Panc1 (cell line): ENCODE measurements at places on chromosomes 11 and 22.

DNA sequence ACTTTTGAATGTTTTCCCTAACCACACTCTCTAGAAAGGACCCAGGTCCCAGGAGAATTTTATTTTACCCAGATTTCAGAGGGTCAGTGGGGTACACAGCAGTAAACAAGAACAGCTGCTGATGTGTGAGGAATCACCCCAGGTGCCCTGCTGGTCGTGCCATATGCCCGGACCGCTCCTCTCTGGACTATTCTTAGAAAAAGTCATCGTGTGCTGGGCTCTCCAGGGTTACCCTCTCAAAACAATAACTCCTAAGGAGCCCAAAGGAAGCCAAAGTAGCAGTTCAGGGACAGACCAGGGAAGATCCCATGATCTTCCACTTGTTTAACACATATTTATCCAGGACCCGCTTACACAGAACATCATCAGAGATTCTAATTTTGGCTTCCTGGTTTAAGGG, 29.7 kb downstream of the LRP4 start:
- DNase-seq, result no peak

- DNase-seq, result no peak
Observed at GRCh38 chr11:77172666-77172982, 44.6 kb downstream of the MYO7A start.

DNA sequence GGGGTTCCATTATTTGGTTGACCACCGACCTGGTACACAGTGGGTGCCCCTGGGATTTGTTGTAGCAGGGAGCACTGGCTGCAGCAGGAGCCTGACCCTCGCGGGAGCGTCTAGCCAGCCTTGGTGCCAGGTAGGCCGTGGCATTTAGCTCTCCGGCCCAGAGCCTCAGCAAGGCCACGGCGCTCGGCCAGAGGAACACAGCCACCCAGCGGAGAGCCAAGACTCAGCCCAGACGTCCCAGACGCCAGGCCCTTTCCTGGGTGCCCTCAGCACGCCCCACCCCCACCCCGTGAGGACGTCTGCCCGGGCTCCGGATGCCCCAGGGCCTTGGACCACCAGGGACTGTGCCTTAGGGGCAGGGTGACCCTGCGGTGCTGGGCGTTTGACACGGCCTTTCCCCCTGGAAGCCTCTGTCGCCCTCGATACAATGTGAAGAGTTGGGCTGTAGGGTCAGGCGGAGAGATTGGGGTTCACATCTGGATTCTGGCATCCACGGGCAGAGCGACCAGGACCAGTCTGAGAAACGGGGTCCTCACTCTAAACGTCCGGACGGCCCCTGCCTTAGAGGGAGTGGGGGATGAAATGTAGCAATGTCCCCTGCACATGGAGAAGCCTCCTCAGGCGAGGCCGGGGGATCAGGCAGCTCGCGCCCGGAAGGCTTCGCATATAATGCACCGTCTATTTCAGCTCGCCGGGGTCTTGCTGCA, 99.2 kb upstream of the FGF3 start:
- DNase-seq, result no peak

- DNase-seq, result no peak
Observed at GRCh38 chr11:6362185-6362872, 27.9 kb upstream of the SMPD1 start.

DNA sequence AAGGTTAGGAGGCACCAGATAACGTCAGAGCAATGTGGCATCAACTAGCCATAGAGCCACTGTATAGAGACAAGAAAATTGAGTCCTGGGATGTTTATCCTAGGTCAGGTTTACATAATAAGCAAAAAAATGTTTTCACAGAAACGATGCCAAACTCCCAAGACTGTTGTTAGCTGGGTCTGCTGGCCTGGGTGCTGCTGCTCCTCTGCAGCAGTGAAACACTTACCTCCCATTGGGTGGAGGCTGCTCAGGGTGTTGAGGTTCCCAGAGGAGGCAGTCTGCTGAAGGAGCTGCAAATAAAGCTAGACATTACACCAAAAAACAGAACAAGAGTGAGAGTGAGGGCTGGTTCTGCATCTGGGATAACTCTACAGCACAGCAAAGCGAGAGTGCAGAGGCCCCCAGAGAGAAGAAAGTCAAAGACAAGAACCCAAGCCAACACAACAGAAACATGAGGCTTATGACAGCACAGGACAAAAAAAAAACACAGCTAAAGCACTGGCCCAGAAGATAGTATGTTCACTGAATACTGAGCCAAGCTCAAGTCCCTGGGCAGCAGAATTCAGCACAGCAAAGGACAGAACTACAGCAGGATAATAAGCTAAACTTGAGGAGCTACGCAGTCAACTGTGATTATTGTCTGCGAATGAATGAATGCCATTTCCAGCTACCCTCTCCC, 29.9 kb upstream of the RAPSN start:
- DNase-seq, result no peak

DNA sequence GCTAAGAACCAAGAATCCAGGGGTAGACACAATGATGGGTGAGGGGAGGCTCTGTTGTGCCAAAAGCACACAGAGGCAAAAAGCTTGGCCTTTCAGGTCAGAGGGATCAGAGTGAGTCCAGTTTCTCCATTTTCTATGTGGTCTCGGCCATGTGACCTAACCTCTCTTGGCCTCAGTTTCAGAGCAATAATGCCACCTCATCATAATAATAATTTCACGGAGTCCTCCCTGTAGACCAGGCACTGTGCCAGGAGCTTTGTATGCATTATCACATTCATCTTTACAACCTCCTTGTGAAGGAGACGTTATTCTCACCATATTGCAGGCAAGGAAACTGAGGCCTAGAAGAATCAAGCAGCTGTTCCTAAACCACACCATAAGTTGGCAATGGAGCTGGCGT, 120.2 kb downstream of the WT1 start:
- DNase-seq, result no peak

DNA sequence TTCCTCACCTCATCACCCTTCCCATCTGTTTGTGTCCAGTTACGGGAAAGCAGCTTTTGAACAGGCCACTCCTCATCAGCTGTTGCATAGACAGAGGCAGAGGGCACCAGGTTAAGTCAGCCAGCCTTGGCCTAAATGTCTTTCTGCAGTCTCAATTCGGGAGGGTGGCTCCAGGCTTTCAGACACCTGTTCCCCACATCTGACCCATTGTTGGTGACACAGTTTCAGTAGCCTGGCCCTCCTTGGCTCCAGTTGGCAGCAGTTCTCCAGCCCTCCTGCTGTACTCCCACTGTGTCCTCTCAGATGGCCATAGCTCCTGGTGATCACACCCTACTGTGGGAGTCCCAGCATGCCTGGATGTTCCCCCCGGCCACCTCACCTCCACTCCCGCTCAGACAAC, 70.8 kb upstream of the MYOD1 start:
- DNase-seq, result no peak

- no peak for DNase-seq
Observed at GRCh38 chr11:119193626-119194025, 8.4 kb downstream of the NHERF4 start.

DNA sequence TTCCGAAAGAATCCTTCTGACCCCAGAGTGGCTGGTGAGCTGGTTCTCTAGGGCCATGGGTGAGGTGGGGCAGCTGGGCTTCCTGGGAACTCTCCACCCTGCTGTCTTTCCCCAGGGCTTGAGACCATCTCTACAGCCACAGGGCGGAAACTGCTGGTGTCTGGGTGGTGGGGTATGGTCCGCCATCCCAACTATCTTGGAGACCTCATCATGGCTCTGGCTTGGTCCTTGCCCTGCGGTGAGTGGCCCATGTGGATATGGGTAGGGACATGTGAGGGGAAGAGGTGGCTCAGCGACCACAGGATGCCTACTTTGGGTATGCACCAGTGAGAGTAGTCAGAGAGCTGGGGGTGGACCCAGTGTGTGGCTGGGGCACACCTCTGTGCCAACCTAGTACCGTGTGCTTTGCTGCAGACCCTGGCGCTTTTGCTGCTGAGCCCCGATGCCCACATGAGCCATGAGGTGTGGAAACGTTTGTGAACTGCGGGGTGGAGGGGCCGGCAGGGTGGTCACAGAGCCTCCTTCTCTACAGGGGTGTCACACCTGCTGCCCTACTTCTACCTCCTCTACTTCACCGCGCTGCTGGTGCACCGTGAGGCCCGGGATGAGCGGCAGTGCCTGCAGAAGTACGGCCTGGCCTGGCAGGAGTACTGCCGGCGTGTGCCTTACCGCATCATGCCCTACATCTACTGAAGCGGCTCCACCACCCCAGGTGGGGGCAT, 2.0 kb downstream of the ZNHIT2 start:
- DNase-seq, result no peak

DNA sequence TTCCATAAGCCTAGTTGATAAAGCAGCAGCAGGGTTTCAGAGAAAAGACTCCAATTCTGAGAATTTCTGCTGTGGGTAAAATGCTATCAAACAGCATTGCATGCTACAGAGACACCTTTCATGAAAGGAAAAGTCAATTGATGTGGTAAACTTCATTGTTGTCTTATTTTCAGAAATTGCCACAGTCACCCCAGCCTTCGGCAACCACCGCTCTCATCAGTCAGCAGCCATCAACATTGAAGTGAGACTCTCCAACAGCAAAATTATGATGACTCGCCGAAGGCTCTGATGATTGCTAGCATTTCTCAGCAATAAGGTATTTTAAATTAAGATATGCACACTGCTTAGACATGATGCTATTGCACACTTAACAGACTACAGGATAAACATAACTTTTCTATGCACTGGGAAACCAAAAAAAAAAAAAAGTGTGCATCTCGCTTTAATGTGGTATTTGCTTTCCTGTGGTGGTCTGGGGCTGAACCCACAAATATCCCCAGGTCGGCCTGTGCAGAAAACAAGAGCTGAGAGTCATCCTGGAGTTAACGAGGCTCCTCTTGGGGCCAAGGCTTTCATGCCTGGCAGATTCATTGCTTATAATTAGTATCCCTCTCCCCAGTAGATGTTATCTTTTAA, 192.1 kb downstream of the CTTN start:
- no peak for DNase-seq

DNA sequence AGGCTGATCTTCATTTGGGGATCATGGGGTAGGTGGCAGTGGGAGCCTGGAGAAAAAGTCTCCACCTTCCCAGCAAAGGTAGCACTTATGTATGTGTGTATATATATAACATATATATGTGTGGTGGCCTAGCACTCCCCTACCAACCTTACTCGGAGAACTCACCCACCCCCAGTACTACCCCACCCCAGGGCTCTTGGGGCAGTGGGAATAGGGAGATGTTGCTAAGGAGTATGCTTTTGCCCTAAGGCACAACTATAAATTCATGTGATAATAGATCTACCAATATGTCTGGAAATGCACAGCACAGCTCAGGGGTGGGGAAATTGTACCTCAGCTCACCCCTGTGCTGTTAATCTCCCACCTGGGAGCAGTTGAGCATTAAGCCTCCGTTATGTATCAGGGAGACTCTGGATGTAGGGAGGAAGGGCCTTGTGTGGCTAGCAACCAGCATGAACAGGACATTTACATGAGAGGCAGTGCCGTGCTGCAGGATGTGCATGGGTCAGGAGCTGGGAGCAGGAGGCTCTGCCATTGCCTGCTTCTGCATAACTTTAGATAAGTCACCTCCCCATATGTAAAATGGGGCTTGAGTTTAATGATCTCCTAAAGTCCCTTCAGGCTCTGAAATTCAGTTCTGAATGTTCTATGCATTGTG, 57.3 kb downstream of the C11orf91 start:
- DNase-seq, result no peak

- no peak for DNase-seq
Observed at GRCh38 chr22:32612834-32613233, 138.2 kb downstream of the FBXO7 start.

- no peak for DNase-seq
Observed at GRCh38 chr11:98289617-98290263, 731.0 kb upstream of the CNTN5 start.

DNA sequence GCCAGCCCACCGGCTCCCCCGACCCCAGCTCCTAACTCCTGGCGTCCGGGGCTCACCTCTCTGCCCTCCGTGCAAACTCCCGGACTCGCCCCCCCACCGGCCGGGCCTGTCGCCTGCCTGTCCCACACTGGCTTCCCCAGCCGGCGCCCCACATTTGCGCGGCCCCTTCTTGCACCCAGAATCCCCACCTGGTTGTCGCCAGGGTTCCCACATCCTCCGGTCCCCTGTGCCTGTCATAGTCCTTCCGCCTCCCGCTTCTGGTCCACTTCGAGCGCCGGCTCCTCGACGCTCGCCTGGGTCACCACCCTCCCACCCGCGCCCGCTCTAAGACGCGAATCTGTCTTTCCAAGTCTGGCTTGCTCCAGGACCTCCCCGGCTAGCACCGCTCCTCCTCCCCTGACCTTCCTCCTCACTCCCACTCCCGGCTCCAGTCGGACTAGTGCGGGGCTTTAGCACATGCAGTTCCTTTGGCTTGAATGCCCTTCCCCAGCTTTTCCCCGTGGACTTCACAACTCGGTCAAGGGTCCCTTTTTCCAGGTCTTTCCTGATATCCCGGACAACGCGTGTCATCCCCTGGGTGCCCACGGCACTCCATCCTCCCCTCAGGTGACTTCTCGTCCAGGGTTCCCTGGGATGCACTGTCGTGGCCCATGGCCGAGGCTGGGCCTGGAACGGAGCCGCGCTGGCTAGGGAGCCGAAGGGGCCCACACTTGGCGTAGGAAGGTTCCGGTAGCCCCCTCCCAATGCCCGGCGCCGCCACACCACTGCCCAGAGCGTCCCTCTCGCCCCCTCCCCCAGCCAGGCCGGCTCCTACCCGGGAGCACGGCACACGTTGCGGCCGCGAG, 635 bp downstream of the SCARF2 start:
- DNase-seq, result no peak

DNA sequence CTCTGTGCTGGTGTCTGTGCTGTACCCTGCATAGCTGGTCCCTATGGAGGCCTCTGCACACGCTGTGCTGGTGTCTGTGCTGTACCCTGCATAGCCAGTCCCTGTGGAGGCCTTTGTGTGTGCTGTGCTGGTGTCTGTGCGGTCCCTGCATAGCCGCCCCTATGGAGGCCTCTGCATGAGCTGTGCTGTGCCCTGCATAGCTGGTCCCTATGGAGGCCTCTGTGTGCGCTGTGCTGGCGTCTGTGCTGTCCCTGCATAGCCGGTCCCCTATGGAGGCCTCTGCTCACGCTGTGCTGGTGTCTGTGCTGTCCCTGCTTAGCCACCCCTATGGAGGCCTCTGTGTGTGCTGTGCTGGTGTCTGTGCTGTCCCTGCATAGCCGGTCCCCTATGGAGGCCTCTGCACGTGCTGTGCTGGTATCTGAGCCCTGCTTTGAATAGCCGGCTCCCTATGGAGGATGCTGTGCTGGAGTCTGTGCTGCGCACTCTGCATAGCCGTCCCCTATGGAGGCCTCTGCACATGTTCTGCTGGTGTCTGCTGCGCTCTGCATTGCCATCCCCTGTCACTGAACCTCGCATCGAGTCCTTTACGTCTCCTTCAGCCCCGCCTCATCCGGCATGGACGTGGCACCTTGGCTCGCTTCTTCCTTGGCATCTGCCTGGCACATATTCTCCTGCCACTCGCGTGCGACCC, 6.2 kb downstream of the NADSYN1 start:
- DNase-seq, result no peak

- DNase-seq, result no peak
Observed at GRCh38 chr11:22349491-22349890, 11.3 kb downstream of the SLC17A6 start.
